T47D (cell line): ENCODE measurements at places on chromosomes 11 and 22.

DNA sequence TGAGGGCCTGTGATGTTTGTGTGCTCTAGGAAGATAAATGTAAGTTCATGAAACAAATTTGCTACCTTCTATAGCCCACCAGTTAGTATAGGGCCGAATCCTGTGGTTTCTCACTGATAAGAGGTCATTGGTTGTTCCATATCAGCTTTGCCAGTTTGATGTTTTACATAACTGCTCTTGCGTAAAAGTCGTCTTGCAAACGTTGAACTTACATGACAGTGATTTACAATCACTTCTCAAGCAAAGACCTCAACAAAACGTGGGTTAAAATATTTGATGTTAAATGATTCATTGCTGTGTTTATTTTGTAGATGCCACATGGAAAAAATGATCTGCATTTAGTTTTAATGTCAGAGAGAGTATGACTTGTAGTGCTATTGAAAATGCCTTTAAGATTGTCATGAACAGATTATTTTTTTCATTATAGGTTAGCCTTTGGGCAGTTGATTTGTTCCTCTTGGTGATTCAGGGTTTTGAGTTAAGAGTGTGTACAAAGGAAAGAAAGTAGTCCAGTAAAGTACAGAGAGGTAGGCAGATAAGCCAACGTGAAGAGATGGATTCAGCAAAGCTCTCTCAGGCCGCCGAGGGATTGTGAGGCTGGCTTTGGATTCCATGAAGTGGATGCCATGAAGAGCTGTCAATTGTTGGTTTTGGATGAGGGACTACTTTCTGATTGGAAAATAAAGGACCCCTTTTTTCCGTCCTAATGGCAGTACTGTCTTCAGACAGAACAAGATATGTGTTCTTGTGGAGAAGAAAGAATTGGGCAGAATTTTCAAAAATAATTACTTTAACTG, 2.6 kb downstream of the EWSR1 start:
- DNase-seq = no peak

DNA sequence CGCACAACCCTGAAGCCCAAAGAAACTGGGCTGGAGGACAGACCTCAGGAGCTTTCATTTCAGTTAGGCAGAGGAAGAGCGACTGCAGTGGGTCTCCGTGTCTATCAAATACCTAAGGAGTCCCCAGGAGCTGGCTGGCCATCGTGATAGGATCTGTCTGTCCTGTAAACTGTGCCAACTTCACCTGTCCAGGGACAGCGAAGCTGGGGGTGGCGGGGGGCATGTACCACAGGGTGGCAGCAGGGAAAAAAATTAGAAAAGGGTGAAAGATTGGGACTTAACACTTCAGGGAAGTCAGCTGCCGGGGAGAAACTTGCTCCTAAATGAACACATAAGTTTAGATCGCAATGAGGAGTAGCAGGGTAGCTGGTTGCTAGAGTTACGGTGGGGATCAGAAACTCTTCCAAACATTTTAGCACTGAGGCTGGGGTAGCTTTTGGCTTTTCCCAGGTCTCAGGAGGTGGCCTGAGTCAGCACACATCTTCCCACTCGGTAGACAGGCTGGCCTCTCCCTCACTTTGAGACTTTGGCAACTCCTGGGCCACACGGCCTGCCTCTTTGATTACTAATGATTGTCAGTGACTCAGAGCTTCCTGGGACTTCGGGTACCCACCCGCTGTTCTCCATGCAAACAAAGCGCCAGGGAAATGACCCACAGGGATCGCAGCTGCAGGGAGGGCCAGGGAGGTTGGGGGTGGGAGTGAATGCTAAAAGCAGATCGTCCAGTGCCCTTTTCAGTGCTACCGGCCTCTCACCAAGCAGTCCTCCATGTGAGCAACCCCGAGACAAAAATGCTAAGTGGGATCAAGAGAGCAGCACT, 2.9 kb upstream of the MTFP1 start:
- DNase-seq = no peak

DNA sequence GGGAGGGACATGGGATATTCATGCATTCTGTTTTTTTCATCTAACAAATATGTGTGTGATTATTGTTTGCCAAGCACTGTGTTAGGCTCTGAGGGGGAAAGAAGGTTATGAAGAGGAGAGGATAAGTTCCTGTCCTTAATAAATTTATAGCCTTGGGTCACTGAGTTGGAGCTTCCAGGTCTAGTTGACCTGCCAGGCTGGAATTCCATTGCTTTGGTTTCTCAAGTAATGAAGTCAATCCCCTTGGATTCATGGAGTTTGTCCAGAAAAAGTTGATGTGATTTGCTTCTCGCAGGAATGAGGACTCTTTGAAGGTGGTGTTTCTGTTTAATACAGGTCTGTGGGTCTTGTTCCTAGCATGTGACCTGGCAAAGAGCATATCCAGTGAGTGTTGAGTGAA, 156.2 kb downstream of the ADAMTS15 start:
- no peak for DNase-seq

- no peak for DNase-seq
Measured at GRCh38 chr11:78020246-78020645, 2.8 kb downstream of the KCTD14 start.

DNA sequence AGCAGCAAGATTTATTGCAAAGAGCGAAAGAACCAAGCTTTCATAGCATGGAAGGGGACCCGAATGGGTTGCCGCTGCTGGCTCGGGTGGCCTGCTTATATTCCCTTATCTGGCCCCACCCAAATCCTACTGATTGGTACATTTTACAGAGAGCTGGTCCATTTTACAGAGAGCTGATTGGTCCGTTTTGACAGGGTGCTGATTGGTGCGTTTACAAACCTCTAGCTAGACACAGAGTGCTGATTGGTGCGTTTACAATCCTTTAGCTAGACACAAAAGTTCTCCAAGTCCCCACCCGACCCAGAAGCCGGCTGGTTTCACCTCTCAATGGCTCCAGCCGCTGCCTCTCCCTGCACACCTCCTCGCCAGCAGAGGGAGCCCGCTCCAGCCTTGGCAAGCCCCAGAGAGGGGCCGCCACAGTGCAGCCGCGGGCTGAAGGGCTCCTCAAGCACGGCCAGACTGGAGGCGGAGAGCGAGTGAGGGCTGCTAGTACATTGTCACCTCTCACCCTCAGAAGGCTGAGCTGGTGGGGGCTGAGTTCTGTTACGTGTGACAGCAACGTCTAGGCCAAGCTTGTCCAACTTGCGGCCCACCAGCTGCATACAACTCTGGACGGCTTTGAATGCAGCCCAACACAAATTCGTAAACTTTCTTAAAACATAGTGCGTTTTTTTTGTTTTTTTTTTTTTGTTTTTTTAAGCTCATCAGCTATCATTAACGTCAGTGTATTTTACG, 8.7 kb downstream of the PTH start:
- no peak for DNase-seq

DNA sequence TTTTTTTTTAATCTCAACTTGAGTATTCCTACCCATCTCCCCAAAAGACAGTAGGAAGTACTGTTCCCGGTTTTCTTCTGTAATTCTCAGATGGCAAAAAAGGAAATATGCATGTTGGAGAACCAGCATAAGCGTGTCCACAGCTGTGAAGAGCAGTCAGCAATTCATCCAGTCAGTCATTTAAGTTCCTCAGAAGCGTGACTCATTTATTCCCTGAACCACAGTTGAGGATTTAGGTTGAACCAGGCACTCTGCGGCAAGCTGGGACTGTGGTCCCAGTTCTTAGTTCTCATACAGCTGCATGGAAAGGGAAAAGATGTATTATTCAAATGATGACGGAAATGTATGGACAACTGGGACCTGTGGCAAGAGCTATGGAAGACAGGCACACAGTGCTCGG, 61.0 kb upstream of the MYO18B start:
- DNase-seq = no peak

GRCh38 chr22:45335854-45336522, 26.3 kb downstream of the FAM118A start:
- no peak for DNase-seq

GRCh38 chr11:72768581-72768980, 16.4 kb upstream of the ARAP1 start:
- no peak for DNase-seq

DNA sequence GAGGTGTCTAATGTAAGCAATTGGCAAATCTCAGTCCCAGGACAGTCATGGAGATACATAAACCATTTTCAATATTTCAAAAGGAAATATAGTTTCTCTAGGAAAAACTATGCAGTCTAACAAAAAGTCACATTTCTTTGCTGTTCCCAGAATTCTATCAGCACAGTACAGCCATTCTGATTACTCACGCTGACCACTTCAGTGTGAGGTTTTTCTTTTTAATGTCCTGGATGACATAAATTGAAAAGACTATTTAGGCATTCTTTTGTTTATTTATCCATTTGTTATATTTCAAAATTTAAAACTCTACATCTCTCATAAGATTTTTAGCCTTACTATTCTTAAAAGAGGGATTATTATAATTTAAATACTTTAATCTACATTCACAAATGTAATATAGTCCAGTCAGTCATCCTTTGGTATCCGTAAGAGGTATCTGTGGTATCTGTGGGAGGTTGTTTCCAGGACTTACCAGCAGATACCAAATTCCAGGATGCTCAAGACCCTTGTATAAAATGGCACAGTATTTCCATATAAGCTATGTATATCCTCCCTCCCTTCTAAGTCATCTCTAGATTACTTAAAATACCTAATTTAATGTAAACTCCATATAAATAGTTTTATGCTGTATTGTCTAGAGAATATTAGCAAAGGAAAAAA, 331.1 kb upstream of the PITPNB start:
- DNase-seq = no peak

DNA sequence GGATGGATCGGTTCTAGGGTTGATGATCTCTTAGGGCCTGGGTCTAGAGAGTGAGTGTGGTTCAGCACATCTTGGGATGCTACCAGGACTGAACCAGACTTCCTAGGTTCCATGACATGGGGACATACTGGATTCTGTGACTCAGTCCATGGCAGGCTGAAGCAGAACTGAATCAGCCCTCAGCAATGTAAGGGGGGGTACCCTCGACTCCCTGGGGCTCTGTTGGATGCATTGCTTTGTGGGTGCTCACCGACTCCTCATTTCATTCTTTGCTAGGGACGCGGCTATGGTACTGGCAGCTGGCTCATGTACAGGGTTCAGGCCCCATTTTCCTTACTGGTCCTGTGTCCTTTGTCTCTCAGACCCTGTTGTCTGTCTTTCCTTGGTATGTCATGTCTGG, 733 bp upstream of the GRAMD1B start:
- DNase-seq = no peak

GRCh38 chr11:65722261-65722660, 1.7 kb upstream of the RNASEH2C start:
- DNase-seq = no peak

DNA sequence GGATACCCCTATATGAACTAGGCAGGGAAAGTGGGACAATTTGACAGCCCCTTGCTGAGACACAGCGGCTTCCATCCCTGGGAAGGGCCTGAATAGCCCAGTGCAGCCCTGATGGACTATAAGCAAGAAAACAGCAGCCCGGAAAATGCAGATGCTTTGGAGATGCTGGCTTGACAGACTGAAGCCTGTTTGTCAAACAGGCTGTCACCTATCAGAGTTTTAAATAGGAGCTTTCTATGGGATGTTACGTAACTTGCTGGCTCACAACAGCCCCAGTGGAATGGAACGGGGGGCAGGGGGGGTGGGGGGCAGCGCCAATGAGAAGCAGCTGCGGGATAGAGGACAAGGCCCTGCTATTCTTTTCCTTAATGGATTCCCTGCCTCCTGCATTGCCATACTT, 91.9 kb upstream of the NTM start:
- DNase-seq = no peak

DNA sequence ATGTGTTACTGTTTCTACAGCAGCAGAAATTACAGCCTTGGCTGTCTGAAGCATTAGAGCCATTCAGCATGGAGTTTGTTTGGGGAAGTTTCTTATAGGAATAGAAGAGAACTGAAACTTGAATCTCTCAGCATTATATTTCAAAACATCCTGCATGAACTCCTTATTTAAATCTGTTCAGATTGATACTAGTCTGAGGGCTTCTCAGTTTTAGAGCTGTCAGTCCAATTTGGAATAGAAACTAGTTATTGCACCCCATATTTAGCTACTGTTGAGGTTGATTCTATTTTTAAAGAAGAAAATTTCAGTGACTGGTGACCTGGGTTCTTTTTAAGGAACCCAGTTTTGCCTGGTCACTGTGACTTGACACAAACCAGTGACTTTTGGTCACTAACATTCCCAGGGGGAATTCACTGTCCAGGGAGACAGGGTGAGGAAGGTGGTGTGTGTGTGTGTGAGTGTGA, 126.0 kb upstream of the TTC12 start:
- DNase-seq = no peak

DNA sequence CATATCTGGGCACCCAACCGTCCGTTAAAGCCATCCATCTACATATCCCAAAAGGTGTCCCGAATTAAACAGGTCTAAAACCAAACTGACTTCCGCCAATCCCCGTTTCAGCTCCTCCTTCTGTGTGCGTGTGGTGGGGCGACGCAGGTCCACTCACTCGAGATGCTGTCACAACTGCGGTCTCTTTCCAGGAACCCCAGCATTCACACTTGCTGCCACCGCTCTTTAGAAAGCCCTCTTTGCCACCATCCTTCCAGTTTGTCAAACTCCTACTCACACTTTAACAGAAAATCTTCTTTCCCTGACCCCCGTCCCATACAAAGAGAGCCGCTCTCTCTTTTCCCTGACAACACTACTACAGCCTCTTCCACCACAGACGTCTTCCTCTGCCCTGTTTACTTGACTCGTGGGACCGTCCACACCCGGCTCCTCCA, 467 bp downstream of the ESS2 start:
- no peak for DNase-seq

DNA sequence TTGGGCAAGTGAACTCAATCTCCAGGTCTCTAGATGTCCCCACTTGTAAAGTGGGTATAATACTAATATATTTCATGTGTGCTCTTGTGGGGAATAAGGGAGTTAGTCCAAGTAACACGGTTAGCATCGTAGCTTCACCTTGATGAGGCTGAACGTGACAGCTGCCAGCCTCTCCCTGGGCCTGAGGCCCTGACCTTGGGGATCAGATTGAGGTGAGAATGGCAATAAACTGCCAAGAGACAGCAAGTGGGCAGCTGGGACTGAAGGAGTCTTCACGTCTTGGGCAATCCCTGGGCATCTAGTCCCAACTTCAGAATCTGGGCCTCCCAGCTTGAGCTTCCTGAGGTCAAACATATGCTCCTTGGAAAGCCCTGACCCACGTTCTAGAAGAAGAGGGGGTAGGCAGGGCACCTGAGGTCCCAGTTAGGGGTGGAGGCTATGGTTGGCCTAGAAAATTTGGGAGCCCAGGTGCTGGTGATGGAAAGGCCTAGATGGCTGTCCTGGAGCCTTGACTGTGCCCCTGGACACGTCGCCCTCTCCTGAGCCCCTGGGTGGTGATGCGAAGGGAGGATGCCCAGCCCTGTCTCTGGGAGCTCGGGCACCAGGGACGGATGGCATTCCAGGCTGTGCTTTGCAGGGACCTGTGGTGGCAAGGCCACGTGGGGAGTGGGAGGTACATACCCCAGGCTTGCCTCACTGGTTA, 23.4 kb downstream of the ADAMTS15 start:
- no peak for DNase-seq

GRCh38 chr11:28346209-28346608, 238.0 kb downstream of the METTL15 start:
- no peak for DNase-seq

DNA sequence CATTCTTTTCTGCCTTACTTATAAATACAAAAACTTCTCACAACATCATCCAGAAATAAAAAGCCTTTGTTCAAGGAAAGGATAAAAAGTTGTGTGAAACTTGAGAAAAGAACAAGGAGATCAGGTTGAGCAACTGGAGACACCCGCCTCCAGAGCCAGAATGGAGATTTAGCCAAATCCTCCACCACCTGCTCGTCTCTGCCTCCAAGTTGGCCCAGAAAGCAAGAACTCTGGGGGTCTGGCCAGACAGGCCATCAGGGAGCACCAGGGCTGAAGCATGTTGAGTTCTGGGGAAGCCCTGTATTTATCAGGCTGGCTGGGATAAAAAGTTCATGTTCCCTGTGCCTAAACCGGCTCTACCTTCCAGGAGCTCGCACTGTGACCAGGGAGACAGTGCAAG, 14.9 kb downstream of the SMCO4 start:
- no peak for DNase-seq
